ENCODE measurements at places on chromosomes 3 and 15.

DNA sequence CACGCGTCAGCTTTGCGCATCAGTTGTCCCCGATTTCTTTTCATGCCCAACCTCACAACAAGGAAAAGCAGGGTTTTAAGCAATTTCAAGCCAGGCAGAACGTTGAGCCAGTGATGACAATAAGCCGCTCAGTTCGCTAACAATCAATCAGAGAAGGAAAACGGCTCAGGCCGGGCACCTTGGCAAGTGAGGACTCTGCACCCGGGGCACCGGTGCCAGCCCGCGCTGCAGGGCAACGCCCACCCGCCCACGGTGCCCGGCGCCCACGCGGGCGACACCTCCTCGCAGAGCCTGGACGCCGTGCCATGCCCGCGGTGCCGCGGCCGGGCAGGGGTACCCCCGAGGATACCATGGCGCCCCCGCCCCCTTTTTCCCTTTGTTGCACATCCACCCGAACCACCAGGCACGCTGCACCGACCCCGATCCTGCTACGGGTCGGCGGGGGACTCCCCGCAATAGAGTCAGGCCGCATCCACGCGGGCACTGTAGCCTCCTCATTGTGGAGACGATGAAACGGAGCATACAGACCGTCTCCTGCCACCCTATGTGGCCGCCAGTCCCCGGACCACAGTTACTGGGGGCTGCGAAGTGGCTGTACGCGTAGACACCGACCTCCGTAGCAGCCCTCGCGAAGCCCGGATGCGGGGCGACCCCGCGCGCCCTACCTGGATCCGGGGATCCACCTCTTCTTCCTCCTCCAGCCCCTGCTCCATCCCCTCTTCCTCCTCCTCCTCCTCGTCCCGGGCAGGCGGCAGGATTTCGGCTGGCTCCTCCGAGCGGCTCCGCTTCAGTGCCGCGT, 581 bp downstream of the SH3BP5 start:
- peak; percentile 44 for DNase-seq

DNA sequence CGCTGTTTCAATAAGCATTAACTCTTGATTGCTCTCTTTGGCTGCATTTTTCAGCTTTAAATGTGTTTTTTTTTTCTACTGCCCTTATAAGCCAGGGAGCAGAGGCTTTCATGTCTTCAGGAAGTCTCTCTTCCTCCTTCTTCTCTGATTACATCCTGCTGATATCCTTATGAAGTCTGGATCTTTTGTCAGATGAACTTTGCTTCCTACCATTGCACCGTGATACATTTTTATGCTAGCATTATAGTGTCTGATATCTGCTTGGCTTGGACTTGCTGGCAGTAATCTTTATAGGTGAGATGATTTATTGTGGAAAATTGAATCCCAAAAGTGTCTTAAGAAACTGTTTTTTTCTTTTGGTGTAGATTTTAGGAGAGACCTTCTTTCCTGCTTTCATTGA, 160.4 kb upstream of the CFAP20DC start:
- no peak for DNase-seq

GRCh38 chr3:194489736-194490612, 3.2 kb upstream of the ATP13A3 start:
- DNase-seq, result peak; percentile 53

- DNase-seq, result no peak
Measured at GRCh38 chr15:25838871-25839195, 24.3 kb downstream of the ATP10A start.

GRCh38 chr3:169929830-169930519, 18.6 kb downstream of the SAMD7 start:
- no peak for DNase-seq

GRCh38 chr3:134066651-134067530, 37.2 kb upstream of the SLCO2A1 start:
- DNase-seq, result no peak

- DNase-seq, result no peak
Measured at GRCh38 chr3:51953445-51953844, 1.7 kb upstream of the GPR62 start.

DNA sequence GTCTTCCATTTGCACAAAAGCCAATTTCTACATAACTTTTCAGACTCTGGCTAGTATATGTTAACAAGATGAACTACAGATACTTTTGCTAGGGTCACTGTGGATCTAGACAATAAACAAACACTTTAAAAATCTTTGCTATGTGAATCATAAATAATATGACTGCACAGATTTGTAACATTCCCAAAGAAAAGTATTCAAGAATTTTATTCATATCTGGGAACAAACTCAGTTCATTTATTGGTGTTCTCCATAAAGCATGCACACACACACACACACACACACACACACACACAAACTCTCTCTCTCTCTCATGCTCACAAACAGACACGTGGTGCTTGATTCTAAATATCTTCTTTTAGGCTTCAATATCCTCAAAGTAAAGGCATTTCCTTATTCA, 18.8 kb upstream of the THRB start:
- DNase-seq, result no peak

- DNase-seq, result no peak
Measured at GRCh38 chr3:67617518-67617917, 36.9 kb downstream of the SUCLG2 start.

DNA sequence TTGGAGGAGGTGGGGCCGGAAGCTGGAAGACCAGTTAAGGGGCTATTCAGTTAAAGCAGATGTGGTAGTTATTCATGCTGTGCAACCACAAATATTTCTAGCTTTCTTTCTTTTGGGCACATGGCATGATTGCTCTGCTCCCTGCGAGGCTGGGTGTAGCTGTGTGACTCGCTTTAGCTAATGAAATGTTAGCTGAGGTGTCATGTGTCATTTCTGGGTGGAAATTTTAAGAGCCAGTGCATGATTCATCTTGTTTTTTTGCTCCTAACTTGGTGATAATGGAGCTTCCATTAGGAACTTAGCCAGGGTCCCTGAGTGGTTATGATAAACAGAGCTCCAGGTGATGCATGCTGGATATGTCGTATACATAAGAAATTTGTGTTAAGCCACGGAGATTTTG, 300.6 kb downstream of the SATB1 start:
- no peak for DNase-seq

GRCh38 chr3:126450219-126450618, 25.5 kb downstream of the ZXDC start:
- DNase-seq, result no peak

GRCh38 chr3:18891641-18892040, 256.7 kb upstream of the KCNH8 start:
- peak; percentile 12 for DNase-seq

GRCh38 chr3:163562625-163563024, 1515.7 kb downstream of the SI start:
- DNase-seq, result no peak

- DNase-seq, result no peak
Measured at GRCh38 chr15:98169551-98169950, 209.0 kb downstream of the ARRDC4 start.

DNA sequence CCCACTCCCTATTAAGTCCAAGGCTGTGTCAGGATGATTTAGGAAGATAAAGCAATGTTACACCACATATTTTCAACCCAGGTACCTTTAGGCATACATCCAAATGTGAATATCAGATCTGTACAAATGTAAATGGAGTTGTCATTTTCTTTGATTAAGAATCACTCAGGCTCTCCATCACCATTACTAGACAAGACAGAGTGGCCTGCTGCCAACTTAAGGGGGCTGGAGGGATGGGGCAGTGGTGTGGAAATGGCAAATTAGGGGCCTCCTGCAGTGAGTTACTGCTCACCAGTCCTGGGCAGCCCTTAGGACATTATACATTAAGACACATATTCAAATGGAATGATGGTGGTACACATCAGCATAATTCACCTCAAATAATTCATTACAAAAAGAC, 211.0 kb downstream of the TNIK start:
- DNase-seq, result no peak

DNA sequence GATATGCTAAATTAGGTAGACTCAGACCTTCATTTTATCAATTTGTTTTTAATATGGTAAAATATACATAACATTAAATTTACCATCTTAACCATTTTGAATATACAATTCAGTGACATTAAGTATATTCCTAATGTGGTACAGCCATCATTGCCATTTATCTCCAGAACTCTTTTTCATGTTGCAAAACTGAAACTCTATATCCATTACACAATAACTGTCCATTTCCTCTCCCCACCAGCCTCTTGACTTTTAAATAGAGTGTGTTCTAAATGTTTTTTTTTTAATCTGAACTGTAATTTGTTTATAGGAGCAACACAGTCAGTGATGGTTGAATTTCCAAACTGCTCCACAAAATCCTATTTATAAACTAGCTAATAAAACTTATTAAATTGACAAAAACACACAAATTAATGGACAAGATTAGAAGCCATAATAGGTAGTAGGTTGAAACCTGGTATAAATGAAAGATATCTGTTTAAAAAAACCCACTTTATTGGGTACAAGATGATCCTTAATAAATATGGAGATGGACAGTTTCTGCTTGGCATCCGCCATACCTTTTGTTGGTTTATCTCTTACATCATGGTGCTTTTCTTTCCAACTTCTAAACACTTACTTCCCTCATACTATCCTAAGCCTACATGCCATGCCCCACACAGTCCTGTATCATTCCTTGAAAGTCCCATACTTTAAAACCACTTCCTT, 142.4 kb downstream of the ZPLD1 start:
- DNase-seq, result no peak

DNA sequence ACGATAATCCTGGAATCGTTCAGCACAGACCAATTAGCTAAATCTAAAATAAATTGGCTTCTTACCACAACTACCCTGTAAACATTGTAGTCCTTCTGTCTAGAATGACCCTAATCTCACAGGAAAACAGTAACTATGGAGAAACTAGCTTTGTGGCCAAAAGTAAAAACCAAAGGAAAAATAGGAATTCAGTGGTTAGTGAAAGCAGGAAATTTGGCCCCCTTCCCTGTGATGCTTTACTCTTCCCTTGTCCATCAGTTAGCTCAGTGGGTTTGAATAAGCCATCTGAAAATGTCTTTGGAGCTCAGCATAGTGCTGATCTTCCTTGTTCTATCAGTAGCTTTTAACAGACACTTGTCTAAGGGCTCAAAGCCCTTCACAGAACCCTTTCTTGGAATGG, 1.6 kb downstream of the NMD3 start:
- no peak for DNase-seq

- no peak for DNase-seq
Measured at GRCh38 chr3:69439643-69440270, 53.9 kb upstream of the FRMD4B start.

DNA sequence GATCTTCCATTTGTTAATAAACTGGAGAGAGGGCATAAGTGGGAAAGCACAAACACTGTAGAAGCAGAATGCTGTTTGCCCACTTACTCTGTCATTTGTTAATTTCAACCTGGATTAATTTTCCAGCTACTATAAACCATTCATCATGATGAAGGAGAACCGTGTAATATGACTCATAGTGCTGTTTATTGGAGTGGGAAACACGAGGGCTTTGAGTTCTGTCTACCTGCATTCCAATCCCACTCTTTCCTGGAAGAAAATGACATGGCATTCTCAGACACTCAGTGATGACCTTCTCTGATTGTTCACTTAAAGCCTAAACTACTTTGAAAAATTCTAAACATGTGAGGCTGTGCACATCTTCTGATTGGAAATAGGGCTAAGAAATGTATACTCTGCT, 826.7 kb downstream of the AGBL1 start:
- DNase-seq, result no peak

GRCh38 chr3:47978386-47978785, 37.8 kb downstream of the MAP4 start:
- DNase-seq, result no peak

- DNase-seq, result no peak
Measured at GRCh38 chr3:158642005-158642404, 2.3 kb upstream of the GFM1 start.

DNA sequence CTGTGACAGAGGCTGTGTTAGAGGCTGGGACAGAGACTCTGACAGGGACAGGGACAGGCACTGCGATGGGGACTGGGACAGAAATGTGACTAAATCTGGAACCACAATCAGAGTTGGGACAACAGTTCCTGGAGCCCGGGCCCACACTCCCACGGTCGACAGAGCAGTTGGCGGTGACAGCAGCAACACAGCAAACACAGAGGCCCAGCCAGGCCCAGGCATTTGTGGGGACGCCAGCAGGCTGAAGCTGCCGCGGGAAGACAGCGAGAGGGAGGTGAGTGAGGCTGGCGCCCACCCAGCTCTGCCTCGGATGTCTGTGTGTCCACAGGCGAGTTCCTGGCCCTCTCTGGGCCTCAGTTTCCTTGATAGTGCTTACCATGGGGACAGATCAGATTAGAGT, 9.3 kb upstream of the HCN4 start:
- DNase-seq, result no peak

GRCh38 chr15:81869161-81869954, 176.5 kb downstream of the MEX3B start:
- DNase-seq, result no peak

- no peak for DNase-seq
Measured at GRCh38 chr3:127035677-127036076, 52.8 kb downstream of the PLXNA1 start.

DNA sequence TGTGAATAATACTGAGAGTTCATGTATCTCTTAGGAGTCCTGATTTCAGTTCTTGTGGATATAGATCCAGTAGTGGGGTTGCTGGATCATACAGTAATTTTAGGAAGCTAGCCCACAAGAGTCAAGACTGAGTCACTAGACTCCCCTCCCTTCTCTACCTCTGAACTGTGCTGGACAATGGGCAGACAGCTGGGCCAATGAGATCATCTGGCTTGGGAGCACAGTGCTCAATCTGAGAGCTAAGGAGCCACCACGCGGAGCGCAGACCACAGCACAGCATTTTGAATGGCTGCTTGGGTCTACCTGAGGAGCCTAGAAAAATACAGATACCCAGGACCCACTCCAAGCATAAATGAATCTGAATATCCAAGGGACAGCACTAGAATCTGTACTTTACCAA, 32.5 kb downstream of the WNT5A start:
- no peak for DNase-seq

DNA sequence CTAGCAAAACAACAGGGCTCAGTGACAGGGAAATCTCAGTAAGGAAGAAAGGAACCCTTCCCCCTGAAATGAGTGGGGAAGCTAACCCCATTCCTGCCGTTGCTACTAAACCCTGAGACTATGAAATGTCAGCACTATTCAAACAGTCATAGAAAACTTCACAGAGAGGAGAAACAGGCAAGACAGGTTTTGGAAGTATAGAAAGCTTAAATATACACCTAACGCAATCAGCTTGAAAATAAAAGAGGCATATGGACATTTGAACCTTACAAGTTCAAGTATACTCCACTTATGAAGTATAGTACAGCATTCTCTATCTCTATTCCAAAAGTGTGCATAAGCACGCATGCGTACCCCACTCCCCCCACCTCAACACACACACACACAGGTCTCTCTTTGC, 17.6 kb upstream of the FRMD4B start:
- DNase-seq, result no peak

DNA sequence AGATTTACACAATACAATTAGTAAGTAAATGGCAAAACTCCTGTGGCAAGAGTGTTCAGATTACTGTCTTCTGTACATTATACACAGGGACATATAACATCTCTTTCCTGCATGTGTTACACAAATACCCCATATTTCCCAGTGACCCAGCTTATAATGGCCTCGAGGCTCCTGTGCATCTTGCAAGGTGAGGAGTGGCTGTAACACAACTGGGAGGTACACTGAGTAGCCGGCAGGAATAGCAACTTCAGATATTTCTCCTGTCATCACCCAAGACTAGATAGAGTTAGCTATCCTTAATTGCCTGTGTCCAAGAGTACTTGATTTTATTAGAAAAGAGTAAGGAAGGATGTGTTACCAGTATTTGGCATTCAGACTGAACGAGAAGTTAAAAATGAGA, 5.6 kb downstream of the GMPS start:
- DNase-seq, result no peak

All from activated CD4-positive, alpha-beta T cell treated with anti-CD3 and anti-CD28 coated beads, Interleukin-2, amount 50 U/mL, for 48 hours (primary cell).